ENCODE measurements at places on chromosomes 16 and 17. TPM values are rescaled to one million over a fixed set of nuclear protein-coding genes. Genes with fewer than 3 reads are reported as not detected.

DNA sequence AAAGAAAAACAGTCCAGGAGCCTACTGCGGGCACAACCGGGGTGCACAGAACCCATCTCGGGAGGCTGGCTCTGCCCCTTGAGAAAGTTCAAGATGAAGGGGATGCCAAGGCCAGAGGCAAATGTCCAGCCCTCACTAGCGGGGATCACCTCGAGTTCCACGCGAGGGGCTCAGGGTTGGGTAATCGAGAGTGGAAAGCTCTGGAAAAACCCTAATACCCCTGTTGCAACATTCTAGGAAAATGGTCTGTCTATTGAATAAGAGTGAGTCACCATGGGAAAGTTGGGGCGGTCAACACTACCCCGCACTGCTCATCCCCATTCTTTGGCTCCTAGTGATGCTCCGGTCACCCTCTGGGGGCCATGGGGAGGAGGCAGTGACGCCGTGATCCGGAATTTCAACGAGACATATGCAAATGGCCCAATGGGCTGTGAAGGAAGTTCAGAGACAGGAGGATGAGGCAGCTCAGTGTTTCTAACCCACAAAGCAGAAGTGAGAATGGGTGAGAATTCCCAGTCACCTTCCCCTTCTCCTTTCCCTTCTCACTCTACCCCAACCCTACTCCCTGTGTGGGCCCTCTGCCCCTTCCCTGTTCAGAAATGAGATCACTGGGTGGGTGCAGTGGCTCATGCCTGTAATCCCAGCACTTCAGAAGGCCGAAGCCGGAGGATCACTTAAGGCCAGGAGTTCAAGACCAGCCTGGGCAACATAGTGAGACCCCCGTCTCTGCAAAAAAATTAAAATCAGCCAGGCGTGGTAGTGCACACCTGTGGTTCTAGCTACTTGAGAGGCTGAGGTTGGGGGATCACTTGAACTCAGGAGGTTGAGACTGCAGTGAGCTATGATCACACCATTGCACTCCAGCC, 22.4 kb downstream of the SOCS3 start:
- no peak for DNase-seq

- no peak for DNase-seq
Measured at GRCh38 chr17:31096106-31096436, 1.3 kb downstream of the NF1 start.

Gene STX1B
- 4.5 TPM for total RNA-seq

Gene BTBD17
- not detected for total RNA-seq

DNA sequence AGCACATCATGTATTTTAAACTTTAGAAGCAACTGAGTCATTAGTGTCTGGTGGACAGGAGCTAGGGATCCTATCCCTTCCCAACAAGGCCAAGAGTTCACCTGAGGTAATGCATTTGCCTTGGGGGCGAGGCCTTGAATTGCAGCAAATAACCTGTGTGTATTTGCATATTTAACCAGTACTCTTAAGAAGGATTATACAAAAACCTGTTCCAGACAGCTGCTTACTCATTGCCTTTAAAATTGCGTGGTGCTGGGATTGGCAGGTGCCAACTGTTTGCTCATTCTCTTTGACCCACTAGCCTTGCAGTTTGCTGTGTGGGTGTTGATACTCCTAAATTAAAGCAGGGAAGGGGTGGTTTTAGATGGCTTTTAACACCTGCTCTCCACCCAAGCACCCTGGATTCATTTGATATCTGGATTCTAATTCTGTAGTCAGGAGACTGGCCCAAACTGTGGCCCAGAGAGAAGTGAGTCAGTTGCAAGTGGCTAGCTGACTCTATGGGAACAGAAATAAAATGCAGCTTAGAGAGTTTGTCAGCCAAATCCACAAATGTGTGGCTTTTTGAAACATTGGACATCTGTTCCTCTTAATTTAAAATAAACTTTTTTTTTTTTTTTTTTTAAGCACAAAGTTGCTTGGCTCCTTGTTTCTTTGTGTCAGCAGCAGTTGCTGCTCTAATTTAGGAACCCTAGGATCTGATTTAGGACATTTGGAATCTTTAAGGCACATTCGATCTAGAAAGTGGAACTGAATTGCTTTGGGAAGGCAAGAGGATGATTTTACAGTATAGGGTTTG, 46.9 kb downstream of the TUBD1 start:
- DNase-seq = no peak

Gene KRTAP9-4
- total RNA-seq = not detected

GRCh38 chr17:31269578-31269983, 27.5 kb downstream of the OMG start:
- no peak for DNase-seq

DNA sequence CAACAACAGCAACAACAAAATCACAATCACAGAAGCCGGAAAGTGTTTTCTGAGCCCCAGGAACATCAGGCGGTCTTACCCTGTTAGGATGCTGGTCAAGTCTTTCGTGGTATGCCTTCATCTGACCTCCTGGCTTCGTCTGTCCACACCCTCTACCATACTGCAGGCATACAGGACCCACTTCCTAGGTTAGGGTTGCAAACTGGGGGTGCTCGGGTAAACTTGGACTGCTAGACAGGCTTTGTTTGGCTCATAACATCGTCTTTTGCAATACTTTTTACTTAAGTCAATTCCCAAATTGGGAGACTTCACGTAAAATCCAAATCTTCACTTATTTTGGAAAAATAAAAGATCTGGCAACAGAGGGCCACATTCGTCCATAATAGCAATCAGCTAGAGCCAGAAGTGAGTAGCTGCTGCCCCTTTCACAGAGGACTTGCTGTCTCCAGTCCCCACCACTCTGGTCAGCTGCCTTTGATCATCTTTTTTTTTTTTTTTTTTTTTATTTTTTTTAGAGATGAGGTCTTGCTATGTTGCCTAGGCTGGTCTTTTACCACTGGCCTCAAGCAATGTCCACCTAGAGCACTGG, 30.0 kb downstream of the CHD9 start:
- DNase-seq = no peak

Gene TMEM220
- total RNA-seq = 0.09 TPM

GRCh38 chr17:39134878-39135277, 16.6 kb downstream of the PLXDC1 start:
- DNase-seq = no peak

- DNase-seq = no peak
Measured at GRCh38 chr16:49181791-49182518, 99.7 kb downstream of the CBLN1 start.

GRCh38 chr16:82672676-82673075, 45.9 kb downstream of the CDH13 start:
- no peak for DNase-seq

Gene TERB1
- not detected for total RNA-seq

GRCh38 chr17:80034791-80035686, 633 bp downstream of the TBC1D16 start:
- DNase-seq = peak; percentile 38

DNA sequence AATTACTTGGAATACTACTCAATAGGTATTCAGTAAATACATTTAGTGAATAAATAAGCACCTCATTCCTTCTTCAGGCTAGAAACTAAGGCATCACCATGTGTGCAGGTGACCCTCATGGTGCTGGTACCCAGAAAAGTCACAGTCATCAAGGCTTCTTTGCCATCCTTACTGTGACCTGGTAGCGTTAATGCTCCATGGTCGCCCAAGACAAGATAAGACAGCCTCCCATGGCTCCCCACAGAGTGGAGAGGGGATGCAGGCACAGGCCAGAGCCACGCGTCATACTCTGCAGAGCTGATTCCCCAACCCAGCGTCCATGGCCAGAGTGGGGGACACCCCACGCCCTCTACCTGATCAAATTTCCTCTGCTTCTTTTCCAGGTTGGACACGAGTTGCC, 73.8 kb downstream of the NDE1 start:
- no peak for DNase-seq

GRCh38 chr17:50088952-50089825, 6.0 kb upstream of the PDK2 start:
- DNase-seq = no peak

DNA sequence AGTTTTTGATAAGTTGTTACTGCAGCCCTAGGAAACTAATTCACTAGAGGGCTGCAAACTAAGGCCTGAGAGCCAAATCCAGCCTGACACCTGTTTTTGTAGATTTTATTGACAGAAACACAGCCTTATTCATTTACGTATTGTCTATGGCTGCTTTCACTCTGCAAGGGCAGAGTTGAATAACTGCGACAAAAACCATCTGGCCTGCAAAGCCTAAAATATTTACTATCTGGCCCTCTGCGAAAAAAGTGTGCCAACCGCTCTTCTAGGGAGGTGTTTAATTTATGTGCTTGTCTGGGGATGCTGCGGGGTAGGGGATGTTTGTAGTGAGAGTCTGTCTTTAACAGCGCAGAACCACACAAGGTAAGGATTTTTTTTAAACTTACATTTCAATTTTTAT, 165.0 kb upstream of the RBFOX1 start:
- DNase-seq = no peak

Gene MGRN1
- 76.4 TPM for total RNA-seq

Gene PIPOX
- 3.0 TPM for total RNA-seq

- no peak for DNase-seq
Measured at GRCh38 chr16:74094514-74094913, 202.1 kb upstream of the PSMD7 start.

GRCh38 chr16:88779406-88780141, 5.4 kb downstream of the PIEZO1 start:
- no peak for DNase-seq

GRCh38 chr17:47975189-47975822, 4.4 kb downstream of the CDK5RAP3 start:
- no peak for DNase-seq

DNA sequence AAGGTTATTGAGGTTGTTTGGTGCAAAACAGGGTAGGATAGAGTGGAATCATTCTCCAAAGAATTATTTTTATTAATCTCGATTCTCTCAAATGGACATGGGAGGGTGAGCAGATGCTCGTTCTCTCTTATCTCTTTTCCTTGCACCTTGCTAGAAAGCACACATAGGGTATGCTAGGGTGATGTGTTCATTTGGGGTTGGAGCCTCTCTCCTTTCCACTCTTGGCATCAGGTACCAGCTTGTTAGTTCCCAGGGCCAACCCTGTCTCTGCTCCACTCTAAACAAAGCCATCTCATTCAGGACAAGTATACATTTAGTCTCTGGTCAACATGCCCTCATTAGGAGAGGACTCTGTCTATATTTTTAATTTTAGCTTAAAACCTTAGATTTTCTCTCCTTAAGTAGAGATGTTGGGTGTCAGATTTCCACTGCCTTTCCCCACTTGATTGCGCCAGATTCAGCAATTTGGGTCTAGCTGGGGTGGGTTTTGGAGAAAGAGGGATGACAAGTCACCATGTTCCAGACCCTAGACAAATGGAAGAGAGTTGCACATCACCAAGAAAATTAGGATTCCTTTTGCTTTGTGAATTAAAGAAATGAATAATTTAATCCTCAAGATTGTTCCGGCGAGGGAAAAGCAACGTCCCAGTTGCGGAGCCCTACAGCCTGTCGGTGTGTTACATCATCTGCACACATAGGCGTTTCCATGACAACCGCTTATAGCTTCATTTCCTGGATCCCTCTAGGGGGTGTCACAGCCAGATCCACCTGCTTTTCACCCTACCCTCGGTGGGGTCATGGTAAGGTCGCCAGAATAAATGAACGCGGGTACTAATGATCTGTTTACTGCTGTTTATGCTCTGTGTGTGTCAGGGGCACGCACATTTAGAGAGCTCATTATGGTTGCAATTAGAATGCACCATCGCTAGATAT, 41.6 kb downstream of the SNX11 start:
- no peak for DNase-seq

DNA sequence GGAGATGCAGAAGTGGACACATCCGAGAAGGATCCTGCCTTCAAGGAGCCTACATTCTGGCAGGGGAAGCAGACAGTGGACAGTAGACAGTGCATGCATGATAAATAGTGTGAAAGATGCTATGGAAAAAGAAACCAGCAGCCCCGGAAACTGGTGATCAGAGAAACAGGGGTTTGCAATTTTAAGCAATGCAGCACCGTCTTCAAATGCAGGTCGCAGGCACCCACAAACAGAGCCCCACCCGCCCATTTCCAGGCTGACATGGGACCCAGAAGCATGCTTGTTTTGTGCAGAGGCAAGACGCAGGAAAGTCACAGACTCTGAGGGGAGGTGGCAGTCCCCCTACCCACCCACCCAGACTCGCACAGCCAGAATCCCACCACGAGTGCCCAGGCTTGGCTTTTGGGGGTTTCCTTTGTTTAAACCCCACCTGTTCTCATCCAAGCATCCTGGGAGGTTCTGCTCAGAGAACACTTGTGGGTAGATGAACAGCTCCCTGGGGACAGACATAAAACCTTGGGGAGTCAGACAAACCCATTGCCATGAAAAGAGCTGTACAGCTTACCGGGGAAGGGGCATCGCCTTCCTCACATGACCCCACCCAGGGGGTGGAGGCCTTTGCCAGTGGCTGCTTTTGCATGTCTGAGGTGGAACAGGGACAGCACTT, 114.3 kb downstream of the MGAT5B start:
- DNase-seq = no peak

GRCh38 chr17:40568074-40568836, 3.0 kb upstream of the CCR7 start:
- no peak for DNase-seq

Gene ITGB3
- total RNA-seq = 0.10 TPM

Gene SRL
- not detected for total RNA-seq

Gene GRIN2A
- total RNA-seq = not detected

GRCh38 chr17:49292901-49293300, 62.3 kb upstream of the PHOSPHO1 start:
- DNase-seq = no peak

DNA sequence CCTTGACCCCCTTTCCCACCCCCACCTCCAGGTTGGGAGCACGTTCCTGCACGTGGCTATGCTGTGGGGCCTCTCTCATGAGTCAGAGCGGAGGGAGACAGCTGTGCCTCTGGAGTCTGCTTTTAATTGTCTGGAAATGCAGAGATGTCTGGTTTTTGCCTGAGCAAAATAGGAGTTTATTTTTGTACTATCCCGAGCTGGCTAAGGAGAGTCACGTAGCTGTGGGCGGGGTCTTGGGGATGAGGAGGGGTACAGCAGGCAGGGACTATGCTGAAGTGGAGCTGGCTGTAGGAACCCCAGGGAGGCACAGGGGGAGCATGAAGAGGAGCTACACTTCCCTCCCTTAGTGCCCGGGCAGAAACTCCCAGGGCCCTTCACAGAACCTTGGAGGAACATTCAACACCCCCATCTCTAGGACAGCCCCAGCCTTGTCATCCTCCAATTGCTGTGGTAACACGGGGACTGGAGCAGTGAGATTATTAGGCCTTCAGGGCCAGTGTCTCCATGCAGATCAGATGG, 44.7 kb upstream of the LGALS9 start:
- DNase-seq = no peak

Gene TMEM100
- not detected for total RNA-seq

- DNase-seq = no peak
Measured at GRCh38 chr16:58040496-58040846, 14.9 kb downstream of the MMP15 start.

Data from activated naive CD4-positive, alpha-beta T cell treated with anti-CD3 and anti-CD28 coated beads, Interleukin-2, amount 50 U/mL, for 72 hours (primary cell).